Cerebellar nuclear complex (tissue), 1 donor: ENCODE measurements at places on chromosomes 16 and 17.

DNA sequence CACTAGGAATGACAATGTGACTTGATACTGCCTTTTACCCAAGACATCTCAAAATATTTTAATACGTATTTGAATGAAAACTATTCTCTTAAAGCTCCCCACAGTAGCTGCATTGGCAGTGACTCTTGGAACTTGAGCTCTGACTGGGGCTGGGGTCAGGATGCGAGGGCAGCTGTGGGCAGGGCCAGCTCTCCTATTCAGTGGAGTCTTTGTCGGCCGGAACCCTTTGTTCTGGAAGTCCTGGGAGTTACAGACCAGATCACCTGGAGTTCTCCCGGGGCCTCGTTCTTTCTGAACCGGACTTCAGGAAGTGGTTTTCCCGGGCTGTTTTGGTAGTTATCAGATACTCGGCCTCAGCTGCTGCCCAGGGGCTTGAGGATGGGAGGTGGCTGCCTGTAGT is 84.9 kb downstream of the NPIPB11 start:
- no peak for DNase-seq

GRCh38 chr16:16150878-16151152 is 72.5 kb downstream of the ABCC6 start:
- DNase-seq: no peak

DNA sequence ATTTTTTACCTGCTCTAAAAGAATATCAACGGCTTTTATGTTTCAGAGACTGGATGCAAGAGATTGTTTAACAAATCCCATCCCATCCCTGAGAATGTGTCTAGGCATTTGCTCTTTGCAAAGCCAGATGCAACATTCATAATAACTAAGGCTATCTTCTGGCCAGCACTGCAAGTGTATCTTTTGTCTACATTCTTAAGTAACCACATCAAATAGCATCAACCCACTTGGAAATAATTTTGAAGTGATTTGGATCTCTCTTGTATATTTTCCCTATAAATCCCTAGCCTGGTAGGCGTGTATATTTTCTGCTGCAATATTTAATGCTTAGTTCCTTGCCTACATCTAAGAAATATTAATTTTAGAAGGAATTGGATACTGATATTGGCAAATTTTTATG is 64.3 kb downstream of the PIGL start:
- no peak for DNase-seq

DNA sequence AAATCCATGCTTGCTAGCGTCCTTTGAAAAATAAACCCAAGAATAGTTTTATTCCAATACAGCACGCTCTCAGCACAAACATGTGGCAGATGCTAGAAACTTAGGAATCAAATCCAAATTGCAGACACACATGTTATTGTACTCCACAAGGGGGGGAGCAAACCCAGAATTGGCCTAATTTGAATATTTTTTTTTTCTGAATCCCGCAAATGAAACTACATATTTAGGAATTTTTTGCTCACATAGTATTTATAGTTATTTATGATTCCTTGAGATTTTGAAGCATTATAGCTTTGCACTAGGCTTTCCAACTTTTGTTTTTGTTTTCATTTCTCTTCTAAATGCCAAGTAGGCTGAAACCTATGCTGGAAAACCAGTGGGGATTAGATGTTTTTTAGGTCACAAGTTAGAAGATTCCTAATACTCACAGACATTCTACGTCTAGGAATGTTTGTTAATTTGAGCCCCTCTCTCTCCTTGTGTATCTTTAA is 59.3 kb upstream of the CDH11 start:
- no peak for DNase-seq

- DNase-seq: no peak
These were observed 63.7 kb downstream of the SPAG9 start for GRCh38 chr17:51056813-51057510.

- DNase-seq: no peak
These were observed 238.8 kb upstream of the CDH5 start for GRCh38 chr16:66127459-66128370.

DNA sequence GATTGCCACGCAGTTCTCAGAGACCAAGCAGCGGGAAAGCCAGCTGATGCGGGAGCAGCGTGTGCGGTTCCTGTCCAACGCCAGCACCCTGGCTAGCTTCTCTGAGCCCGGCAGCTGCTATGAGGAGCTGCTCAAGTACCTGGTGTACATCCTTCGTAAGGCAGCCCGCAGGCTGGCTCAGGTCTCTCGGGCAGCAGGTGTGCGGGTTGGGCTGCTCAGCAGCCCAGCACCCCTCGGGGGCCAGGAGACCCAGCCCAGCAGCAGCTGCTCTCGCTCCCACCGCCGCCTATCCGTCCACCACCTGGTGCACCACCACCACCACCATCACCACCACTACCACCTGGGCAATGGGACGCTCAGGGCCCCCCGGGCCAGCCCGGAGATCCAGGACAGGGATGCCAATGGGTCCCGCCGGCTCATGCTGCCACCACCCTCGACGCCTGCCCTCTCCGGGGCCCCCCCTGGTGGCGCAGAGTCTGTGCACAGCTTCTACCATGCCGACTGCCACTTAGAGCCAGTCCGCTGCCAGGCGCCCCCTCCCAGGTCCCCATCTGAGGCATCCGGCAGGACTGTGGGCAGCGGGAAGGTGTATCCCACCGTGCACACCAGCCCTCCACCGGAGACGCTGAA is 15.2 kb downstream of the CACNA1G start:
- DNase-seq: no peak

GRCh38 chr16:53804467-53804866 is 100.5 kb downstream of the FTO start:
- DNase-seq: no peak

DNA sequence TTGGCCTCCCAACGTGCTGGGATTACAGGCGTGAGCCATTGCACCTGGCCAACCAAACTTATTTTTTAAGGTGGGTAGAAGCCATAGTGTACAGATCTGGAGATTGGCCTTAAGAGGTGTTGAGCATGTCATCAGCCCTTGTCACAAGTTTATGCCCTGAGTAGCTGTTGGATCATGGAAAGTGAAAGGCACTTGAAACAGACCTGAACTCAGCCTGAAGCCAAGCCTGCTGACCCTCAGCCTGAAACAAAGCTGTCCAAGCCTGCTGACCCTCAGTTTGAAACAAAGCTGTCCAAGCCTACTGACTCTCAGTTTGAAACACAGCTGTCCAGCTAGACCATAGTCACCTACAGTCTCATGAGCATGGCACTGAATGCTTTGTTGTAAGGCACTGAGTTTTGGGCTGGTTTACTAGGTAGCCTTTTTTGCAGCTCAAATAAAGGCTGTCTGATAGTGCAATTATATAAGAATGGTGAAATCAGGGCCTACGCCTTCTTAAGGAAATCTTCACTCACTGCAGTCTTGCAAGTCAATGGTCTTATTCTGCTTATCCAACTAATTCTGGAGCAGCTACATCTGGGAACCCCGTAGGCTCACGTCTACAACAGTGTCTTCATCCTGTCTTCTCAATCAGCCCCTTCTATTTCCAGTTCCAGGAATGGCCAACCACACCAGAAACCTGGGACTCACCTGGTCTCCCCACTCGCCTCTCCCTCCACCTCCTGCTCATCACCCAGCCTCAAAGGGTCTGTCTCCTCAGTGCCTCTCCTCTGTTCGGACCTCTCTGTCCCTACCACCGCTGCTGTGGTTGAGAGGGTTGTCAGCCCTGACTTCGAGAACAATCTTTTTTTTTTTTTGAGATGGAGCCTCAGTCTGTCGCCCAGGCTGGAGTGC is 2.9 kb upstream of the NPIPB15 start:
- DNase-seq: no peak

- no peak for DNase-seq
These were observed 25.5 kb downstream of the MAP3K14 start for GRCh38 chr17:45291171-45291805.

- DNase-seq: no peak
These were observed 13.0 kb downstream of the PITPNM3 start for GRCh38 chr17:6543079-6544010.

GRCh38 chr17:66580184-66580955 is 254.5 kb upstream of the CACNG5 start:
- no peak for DNase-seq

DNA sequence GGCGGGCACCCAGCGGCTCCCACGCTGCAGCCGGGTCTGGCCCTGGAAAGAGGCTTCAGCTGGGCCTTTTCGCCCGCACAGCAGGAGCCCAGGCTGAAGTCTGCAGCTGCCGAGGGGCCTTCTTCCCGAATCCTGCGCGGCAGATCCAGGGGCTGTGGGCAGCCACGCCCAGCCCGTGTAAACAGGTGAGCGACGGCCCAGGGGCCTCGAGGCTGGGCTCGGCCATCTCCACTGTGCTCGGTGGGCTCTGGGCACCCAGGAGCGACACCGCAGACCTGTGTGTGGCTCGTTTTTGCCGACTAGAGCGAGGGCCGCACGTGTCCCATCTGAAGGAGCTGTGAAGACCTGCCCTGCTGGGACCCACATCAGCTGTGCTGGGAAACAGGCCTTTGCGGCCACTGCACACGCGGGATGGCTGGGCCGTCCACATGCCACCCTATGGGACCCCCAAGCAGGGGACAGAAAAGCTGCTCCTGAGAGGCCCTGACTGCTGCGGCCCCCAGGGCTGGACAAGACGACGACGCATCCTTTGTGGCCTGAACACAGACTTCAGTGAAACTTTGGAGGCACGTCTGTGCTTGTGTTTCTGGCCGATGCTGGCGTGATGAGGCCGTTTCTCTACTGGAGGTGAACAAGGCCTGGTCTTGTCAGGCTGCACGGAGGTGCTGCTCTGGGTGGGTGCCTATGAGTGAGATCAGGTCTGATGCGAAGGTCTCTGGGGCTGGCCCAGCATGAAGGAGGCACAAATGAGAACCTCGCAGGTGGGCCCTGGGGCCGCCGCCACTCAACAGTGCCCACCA is 5.2 kb upstream of the APRT start:
- no peak for DNase-seq

- no peak for DNase-seq
These were observed 10.5 kb downstream of the DBNDD1 start for GRCh38 chr16:90008708-90009145.

DNA sequence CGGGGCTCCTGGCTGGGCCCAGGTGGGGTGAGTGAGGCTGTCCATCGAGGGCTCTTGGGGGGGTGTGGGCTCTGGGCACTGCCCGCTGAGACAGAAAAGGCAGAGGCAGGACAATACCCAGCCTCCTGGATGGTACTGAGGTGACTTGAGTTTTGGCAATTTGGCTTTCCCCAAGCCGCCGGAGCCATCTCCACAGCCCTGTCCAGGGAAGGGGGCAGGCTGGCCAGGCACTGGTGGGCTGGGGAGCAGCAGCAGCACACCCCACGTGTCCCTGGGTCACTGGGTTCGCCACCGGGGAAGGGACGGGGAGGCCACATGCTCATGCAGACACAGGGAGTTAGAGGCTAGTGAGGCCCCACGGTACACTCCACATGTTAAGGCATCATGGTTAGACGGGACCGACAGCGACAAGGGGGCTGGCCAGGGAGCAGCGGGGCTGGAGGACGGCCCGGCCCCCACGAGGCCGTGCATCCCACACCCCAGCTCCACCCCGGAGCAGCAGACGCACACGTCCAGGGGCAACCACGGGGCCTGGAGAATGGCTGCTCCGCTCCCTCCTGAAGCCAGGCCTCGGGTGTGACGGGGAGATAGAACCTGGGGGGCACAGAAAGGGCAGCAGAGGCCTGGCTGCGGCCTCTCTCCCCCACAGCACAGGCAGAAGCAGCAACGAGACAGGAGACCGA is 3.0 kb downstream of the ARHGDIA start:
- no peak for DNase-seq

DNA sequence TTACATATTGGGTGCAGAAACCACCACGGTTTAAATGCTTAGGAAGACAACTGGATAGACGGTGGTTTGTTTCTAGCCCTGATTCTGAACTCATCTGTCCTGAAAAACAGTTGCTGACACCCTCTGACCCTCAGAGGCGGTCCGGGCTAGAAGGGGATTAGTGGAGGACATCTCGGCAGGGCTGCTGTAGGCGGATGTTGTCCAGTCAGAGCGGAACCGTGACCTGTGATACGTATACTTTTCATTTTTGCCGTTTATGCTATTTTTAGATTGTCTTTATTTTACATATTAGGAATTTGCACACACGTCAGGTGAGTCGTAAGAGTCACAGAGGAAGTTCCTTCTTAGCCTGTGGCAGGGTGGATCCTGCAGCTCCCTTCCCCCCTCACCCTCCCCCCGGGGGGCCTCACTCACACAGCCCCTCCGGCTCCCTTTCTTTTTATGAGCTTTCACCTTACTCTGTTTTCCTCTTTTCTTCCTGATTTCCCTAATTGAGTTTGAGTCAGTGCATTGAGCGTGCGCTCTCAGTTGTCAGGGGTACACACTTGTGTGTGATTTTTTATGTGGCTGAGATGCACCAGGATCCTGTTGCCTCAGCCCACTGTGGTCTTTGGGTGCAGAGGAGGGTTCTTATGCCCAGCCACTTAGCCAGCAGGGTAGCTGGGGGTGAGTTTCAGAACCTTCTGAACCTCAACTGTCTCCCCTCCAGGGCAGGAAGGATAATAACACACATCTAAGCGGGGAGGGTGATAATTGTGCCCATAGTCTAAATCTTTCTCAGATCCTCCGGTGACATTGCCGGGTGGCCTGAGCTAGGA is 211.1 kb upstream of the CHMP6 start:
- DNase-seq: no peak

DNA sequence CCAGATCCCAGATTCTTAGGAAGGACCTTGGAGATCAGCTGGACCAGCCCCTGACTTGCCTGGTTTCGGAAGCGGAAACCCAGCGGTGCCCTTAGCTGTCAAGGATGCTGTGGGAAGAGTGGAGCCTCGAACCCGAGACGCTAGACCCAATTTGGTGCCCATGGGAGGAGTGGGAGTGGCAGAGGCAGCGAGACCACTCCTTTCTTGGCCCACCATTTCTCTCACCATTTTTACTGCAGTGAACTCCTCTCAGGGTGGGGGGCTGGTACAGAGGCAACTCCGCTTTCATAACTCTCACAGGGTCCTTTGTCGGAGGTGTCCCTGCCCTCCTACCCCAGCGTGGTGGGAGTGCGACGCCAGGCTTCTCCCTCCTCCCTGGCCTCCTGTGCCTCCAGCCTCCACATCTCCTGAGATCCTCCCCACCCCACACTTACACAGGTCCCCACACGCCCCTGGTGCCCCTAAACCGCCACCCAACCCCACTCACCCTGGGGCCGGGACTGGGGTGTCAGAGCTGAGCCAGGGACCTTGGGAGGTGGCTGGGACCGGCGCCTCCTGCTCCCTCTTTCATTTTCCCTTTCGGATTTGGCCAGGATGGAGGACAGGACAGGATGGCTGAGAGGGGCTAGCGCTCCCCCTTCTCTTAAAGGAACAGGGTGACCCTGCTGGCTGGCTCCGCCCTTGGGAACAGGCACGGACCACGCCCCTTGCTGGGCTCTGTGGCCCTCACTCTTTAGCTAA is at the start of gene GJD3:
GJD3 (minus strand) TSS at position 617 of the 741 bp plus-strand sequence. CDS start 922 bp downstream, outside the sequence.
- no peak for DNase-seq

- no peak for DNase-seq
These were observed 341 bp downstream of the PCYT2 start for GRCh38 chr17:81910840-81911276.
